Frontal cortex (tissue), 4 donors: ENCODE measurements at places on chromosomes 12 and 14.

GRCh38 chr12:51530208-51530607 is 60.8 kb upstream of the SCN8A start:
- DNase-seq: no peak

- DNase-seq: no peak
Observed at GRCh38 chr12:26817183-26817591, 15.8 kb downstream of the ITPR2 start.

DNA sequence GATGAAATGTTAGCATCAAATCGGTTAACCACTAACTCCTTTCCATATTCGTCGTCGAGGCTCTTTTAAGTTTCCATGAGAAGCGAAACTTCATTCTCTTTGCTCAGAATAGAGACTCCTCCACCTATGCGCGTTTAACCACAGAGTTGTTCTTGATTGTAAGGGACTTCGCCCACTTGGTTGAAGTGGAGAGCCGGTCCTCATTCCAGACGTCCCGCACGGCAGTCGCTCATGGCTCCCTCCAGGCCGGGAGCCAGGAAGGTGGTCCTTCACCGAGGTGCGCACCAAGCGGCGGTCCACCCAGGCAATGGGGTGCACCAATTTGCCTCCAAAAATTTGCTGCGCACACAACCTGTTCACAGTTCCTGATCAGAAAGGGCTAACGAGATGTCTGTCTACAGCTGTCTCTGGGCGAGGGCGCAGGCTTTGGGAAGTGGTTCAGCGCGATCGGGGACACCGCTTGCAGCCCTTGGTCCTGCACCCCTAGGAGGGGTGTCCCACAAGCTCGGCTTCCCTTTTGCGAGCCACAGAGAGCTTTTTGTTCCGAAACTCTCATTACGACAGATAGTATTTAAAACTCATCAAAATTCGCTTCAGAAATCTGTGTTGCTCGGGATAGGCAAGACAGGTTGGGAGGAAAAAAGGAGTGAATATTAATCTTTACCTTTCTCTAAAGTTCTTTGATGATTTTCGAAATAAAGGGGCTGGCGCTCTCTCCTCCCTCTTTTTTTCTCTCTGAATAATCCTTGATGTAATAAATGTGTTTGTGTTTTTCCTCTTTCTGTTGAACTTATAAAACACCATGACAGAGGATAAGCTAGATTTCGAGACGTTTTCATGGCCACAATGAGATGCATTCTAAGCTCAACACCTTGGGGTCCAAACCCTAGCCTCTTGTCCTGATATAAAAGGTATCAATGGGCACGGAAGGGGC is 6.4 kb upstream of the ALX1 start:
- no peak for DNase-seq

- no peak for DNase-seq
Observed at GRCh38 chr12:131038961-131039950, 85.5 kb downstream of the ADGRD1 start.

GRCh38 chr12:79370021-79370420 is 320.7 kb downstream of the PAWR start:
- no peak for DNase-seq

DNA sequence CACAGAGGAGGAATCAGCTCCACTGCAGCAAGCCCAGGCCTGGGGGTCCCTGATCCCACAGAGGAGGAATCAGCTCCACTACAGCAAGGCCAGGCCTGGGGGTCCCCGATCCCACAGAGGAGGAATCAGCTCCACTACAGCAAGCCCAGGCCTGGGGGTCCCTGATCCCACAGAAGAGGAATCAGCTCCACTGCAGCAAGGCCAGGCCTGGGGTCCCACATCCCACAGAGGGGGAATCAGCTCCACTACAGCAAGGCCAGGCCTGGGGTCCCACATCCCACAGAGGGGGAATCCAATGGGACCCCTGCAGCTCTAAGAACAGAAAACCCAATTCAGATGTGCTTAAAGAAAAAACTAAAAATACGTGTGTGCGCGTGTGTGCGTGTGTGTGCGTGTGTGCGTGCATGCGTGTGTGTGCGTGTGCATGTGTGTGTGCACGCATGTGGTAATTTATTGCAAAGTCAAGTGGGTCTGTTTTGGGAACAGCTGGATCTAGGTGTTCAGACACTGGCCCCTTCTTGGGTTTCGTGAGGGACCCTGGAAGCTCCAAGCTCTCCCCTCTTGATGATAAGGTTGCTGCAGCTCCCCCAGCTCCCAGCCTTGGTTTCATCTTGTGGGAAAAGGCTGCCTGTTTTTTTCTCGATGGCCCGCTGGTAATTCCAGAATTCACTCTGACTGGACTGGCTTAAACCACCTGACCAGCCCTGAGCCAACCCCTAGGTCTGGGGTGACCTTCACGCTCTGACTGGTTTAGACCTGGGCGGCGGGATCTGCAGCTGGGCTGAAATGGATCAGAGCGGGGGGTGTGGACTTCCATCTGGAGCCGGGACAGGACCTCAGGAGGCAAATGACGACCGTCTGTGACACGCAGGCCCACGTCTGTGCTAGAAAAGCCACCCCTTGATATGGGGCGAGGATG is 47.1 kb downstream of the GALNT9 start:
- DNase-seq: no peak

- no peak for DNase-seq
Observed at GRCh38 chr12:102302553-102302952, 104.9 kb upstream of the PMCH start.

DNA sequence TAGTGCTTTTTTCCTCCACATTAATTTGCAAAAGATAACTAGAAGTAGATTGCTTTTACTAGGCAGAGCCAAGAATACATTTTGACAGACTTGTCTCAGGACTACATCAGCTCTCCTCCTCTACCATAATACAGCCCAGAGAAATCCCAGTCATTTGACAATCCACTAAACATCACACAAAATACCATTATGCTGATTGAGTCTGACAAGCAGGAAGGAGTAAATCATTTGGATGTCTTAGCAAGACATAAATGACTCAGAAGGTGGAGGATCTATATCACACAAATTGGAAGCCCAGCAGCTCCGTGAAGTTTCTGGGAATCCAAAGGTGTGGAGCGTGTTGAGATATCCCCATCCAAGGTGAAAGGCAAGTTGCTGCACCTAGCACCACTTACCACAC is 75.4 kb upstream of the FKBP4 start:
- no peak for DNase-seq

DNA sequence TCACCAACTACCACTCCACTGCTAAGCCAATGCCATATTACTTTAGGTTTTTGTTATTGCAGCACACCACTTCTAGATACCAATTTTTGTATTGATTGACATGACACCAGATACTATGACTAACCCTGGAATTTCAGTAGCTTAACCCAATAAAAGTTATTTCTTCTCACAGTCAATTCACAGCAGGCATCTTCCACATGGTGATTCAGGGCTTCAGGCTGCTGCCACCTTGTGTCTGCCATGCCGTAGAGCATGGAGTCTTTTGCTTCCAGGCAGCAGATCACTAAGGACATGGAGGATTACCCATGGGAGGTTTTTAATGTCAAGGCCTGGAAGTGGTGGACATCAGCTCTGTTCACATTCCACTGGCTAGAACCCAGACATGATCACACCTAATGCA is 56.4 kb upstream of the LTA4H start:
- no peak for DNase-seq

DNA sequence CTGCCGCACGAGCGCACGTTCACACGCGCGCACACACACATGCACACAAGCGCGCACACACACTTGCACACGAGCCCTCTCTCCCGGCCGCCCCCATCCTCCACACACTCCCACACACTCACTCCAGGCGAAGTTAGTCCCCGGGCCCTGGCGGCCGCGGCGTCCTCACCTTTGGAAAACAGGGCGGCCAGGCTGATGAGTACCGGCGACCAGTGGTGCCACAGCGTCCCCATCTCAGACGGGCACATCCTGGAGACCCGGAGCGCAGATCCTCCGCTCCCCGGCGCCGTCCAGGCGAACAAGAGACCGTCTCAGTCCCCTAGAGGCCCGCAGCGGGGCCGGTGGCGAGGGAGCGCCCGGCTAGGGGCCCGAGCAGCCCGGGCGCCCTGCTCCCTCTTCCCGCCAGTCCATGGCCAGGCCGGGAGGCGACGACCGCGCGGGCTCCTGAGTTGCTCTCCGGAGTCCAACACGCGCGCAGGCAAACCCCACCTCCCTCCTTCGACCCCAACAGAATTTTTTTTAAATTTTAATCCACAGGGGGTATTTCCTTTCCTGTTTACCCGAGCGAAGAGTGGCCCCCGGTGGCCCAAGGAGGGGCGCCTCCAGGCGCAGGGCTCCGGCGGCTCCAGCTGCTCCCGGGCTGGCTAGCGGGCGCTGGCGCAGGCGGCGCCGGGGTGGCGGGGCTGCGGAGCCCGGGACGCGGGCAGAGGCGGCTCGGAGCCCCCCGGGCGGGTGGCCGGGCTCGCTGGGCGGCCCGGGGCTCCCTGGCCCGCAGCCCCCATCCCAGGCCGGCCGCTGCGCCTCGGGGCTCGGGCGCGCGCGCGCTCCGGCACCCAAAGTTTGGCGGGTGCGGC is 506 bp downstream of the TMEM132D start:
- DNase-seq: no peak

DNA sequence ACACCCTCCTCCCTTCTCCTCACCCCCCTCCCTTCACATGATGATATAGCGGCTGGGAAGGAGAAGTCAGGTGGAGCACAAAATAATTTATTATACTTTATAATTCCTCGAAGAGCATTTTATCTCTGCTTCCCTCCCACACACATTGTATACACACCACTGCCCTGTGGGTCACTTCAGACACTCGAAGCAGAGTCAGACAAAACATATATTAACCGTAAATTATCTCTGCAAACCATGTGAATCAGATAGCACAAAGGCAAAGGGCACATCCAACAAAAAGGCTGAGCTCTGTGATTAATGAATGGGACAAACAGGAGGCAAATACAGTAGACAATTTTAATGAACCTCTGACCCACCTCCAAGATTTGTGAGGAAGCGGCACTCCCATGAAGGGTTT is 450.7 kb downstream of the GALC start:
- no peak for DNase-seq

DNA sequence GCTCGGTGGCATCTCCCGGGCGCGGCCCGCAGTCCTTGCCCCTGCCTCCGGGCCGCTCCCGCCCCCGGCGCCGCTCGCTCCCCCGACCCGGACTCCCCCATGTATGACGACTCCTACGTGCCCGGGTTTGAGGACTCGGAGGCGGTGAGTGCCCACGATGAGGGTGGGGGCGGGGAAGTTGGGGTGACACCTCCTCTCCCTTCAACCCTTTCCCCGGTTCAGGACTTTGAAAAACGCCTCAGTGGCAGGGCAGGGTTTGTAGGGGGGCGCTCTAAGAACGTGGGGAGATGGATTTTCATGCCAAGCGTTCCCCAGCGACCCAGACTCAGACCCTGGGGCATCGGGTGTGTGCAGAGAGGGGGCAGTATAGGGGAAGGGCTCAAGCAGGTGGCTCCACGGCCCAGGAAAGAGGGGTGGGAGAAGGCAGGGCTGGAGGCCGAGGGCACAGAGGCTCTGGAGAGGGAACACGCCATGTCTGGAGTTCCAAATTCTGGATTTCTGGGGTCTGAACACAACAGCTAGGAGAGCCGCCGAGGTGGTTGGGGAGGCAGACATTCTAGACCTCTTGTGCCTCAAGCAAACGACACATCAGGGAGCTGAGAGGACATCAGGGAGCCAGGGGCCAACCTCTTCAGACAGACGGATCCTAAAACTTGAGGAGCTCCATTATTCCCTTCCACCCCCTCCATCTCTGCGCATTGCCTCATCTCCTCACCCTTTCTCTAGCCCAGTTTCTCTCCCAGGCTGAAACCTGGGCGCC is 715 bp downstream of the CACNB3 start:
- DNase-seq: no peak

DNA sequence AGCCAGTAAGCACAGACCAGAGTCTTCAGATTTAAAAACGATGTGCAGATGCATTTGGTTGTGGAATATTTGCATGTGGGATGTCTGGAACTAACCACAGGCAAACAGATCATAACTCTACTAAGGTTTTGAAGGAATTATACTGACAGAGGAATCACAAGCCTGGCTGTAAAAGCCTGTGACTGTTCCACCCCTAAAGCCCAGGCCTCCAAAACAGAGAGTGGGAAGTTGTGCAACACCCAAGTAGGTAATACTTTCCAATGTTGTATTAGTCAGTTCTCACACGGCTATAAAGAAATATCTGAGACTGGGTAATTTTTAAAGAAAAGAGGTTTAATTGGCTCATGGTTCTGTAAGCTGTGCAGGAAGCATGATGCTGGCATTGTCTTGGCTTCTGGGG is 68.1 kb upstream of the DCD start:
- DNase-seq: no peak

DNA sequence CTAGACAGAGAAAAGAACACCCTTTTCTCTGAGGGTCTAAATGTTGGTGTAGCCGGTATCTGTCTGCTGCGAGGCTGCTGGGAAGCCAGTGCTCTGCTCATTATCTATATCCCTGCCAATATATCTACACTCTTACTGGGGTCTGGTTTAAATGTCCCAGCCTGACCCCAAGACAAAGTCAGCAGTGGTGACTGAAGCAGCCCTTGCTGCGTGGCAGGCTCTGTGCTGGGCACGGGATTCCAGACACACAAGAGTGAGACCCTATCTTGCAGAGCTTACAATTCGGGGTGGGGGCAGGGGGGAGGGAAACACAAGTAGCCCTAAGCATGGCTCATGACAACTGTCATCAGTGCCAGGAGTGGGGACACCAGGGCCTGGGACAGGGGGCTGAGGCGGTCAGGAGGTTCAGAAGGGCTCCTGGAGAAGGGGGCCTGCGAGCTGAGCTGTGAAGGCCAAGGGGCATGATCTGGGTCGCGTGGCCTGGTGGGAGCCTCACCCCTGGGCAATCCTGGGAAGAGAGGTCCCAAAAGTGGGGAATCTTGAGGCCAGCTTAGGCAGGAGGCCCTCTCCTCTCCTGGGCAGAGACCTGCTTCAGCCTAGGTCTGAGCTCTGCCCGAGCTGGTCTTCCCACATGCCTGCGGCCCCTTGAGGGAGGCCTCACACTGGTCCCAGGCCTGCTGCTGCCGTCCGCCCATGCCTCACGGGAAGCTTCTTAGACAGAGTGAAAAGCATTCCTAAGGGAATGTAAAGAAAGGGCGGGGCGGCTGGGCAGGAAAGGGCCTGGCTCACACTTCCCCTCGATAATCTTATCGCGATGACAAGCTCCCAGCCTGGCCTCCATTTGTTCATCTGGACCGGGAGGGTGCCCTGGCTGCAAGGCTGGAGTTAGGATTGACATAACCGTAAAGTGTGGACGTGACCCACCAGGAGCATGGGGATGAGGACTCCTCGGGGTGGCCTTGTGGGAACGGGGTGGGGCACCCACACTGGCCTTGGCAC is 7.3 kb upstream of the RCOR1 start:
- DNase-seq: no peak

- no peak for DNase-seq
Observed at GRCh38 chr12:5456030-5456429, 24.1 kb downstream of the NTF3 start.
